ENCODE measurements at places on chromosomes 7 and 10.

DNA sequence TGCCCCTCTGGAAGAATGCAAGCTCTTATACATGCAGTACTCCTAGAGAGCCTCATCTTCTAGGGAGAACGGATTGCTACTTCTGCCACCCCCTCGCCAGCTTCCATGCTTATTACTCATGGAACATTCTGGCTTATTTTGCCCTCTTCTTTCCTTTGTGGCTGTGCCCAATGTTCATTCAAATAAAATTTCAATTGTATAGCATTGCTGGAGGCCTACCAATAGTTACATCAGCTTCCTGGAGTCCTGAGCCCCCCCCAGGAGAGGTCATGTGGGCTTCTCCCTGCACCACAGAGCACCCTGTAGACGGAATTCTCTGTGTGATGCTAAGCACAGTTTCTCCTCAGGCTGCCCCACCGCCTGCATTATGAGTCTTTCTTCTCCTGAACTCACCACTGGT is 1094.0 kb downstream of the KCNMA1 start:
- DNase-seq = no peak

DNA sequence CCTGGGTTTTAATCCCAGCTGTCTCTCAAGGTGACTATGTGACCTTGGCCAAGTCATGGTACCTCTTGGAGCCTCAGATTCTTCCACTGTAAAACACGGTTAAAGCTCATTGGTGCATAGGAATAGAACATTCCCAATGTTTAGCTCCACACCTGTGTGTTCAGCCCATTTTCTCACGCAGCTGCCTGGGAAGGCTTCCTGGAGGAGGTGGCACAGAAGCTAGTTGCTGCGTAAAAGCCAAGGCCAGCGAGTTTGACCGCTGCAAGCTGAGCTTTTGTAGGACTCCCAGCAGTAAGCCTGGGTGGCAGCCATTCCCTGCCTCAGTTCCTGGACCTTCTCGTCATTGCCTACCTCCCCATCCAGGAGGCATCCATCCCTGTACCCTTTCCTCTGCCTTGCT is 326.6 kb downstream of the RPS24 start:
- no peak for DNase-seq

- no peak for DNase-seq
Observed at GRCh38 chr7:137895301-137896221, 48.8 kb upstream of the DGKI start.

DNA sequence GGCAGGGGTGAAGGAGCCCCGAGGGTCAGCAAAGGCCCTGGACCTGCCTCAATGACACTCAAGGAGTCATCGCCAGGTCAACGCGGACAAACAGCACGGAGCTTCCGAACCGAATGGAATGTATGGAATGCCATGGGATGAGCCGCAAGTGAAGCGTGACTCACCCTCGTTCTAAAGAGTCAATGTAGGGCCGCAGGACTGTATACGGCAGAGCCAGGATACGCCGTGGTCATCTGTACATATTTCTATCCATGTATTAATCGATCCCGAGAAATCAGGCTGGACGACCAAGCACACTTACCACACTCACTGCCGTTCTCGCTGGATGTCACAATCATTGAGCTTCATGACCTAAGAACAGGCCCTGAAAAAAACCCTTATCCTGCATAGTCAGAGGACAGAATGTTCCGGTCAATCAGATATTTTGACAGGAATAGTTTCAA is 4.3 kb downstream of the SNX8 start:
- DNase-seq = no peak

GRCh38 chr7:24885305-24885704 is 94.7 kb downstream of the OSBPL3 start:
- DNase-seq = no peak

DNA sequence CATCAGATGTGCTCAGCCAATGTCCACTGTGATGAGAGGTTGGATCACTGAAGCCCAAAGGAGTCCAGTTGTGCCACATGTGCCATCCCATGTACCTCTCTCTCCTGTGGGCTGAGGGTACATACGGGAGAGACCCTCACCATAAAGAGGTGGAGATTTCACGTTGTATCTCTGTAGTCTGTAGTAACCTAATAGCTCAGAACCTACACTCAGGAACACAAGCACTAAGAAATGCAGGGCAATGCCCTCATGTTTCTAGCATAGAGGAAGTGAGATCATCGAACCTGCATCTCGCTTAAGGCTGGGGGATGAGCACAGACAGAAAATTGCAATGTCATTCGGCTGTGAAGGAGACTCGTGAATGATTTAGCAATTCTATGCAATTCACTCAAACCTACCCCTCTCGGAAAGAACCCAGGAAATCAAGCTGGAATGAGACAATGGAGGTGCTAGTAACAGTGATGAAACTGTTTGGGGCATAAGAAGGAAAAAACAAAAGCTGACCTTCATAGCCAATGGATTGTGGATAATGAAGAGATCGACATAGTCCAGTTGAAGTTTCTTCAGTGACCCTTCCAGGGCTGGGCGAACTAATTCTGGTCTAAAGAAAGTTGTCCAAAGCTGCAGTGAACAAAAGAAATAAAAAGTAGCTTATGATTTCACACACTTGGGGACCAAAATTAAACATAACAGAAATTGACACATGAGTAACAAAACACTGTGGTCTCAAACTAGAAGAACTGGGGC is 80.3 kb upstream of the UCN3 start:
- no peak for DNase-seq

- DNase-seq = no peak
Observed at GRCh38 chr7:108132551-108133265, 2.5 kb upstream of the LAMB4 start.

DNA sequence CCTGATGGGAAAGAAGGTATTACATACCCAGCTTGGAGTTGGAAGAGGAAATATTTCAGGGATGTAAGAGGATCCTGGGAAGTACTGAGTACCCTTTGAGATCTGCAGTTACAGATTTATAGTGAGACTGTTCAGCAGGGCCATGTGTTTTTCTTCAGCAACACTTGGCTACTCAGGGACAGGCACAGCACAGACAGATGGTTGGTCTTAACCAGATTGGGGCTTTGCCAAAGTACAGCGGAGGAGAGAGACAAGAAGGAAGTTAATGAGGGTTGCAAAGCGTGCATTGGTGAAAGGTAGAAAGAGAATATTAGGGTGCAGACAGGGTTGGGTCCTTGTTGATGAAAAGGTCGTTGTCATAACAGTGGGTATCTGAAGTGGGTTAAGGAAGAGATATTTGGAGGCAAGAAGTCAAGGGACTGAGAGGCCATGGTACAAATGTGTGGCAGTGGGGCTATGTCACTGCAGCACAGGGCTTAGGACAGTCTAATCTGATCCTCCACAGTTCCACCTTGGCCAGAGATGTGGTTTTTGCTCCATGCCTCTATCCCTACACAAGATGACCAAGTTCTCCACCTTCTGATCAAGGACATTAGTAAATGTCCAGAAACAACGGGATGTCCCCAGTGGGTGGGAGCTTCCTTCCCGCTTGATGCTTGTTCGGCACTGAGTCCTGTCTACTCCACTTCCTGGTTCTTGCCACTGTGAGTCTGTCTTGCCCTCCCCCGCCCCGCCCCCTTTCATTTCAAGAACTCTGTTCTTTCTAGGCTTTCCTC is 18.9 kb upstream of the DNAJC1 start:
- DNase-seq = no peak

- no peak for DNase-seq
Observed at GRCh38 chr10:48512861-48513260, 92.0 kb downstream of the ARHGAP22 start.

- DNase-seq = no peak
Observed at GRCh38 chr10:35456153-35456720, 119.9 kb downstream of the CCNY start.

DNA sequence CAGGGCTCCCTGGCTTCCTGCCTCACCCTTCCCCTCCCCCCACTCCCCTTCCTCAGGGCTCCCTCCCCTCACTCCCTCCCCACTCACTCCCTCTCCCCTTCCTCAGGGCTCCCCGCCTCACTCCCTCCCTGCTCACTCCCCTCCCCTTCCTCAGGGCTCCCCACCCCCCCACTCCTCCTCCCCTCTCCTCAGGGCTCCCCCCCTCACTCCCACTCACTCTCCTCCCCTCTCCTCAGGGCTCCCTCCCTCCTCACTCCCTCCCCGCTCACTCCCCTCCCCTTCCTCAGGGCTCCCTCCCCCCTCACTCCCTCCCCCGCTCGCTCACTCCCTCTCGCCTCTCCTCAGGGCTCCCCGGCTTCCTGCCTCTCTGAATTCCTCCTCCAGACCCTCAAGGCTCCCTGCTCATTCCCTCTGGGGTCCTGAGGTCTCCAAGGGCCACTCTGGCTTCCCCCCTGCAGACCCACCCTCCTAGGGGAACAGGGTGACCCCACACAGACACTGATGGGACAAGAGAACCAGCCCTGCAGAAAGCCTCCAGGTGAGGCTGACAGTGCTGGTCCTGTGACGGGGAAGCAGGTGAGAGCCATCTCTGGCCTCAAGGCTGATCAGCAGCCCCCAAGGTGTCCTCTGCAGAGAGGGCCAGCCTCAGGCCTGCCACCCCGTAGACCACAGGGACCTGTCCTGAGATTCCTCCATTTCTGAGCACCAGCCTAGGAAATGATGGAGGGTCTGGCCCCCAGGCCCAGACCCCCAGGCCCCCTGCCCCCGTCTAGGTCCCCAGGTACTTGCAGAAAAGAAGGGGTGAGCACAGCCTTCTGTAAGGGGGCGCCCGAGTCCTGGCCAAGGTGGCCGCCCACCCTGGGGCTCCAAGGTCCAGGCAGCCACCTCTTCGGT is 47.2 kb downstream of the PWWP2B start:
- no peak for DNase-seq
